ENCODE measurements at places on chromosomes 2 and 18. TPM values are rescaled to one million over a fixed set of nuclear protein-coding genes. Genes with fewer than 3 reads are reported as not detected.

MAPRE2 gene
- total RNA-seq, result 30.1 TPM

GKN1 gene
- not detected for total RNA-seq

RHBDD1 gene
- 29.4 TPM for total RNA-seq

SS18 gene
- total RNA-seq, result 189 TPM

IL36G gene
- total RNA-seq, result not detected

PSMA8 gene
- not detected for total RNA-seq

ASAP2 gene
- 29.7 TPM for total RNA-seq

TUBA3E gene
- total RNA-seq, result not detected

OSR1 gene
- 20.7 TPM for total RNA-seq

TBR1 gene
- not detected for total RNA-seq

FHOD3 gene
- total RNA-seq, result 22.4 TPM

GATA6 gene
- total RNA-seq, result 6.0 TPM

AKAIN1 gene
- total RNA-seq, result not detected

TUBB8B gene
- total RNA-seq, result not detected

GPBAR1 gene
- total RNA-seq, result 21.1 TPM

PPP1R1C gene
- 0.87 TPM for total RNA-seq

CAPN13 gene
- total RNA-seq, result not detected

DNA sequence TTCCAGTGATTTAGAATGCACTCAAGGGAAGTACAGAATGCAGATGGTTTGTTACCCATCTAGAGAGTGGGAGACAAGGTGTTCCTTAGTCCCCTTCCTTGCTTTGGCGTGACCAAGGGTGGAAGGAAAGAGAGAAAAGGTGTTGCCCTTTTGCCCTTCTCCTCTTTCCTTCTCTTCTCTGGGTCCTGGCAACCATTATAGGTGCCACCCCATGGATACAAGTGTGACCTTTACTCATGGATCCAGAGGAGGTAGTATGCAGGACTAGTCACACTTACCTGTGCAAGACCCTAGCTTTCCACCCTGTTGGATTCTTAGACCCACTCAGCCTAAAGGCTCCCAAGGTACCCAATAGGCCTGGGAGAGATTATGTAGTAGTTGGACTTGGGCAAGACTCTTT lies 11.6 kb upstream of the RBFA start:
- no peak overlapping the region for H3K27ac ChIP-seq
- no peak overlapping the region for H3K4me3 ChIP-seq
- no peaks in the 10 kb centered on the region for H3K27me3 ChIP-seq
- no peak for DNase-seq
- no peaks in the 10 kb centered on the region for H3K4me1 ChIP-seq

- H3K4me3 ChIP-seq, result peak overlapping the region; percentile 52
- DNase-seq, result no peak
- H3K27me3 ChIP-seq, result peaks cover 78% of the 10 kb centered on the region
Measured at GRCh38 chr2:120737340-120738101, 1.9 kb downstream of the GLI2 start.

GRCh38 chr2:58449286-58450010 lies 208.3 kb upstream of the FANCL start:
- no peaks in the 10 kb centered on the region for H3K36me3 ChIP-seq
- H3K4me1 ChIP-seq, result no peaks in the 10 kb centered on the region
- no peaks in the 10 kb centered on the region for H3K27me3 ChIP-seq
- no peak for DNase-seq
- H3K27ac ChIP-seq, result no peak overlapping the region

- peak; percentile 26 for DNase-seq
- no peaks in the 10 kb centered on the region for H3K36me3 ChIP-seq
- no peaks in the 10 kb centered on the region for H3K27me3 ChIP-seq
- H3K4me1 ChIP-seq, result no peaks in the 10 kb centered on the region
- H3K27ac ChIP-seq, result no peak overlapping the region
Measured at GRCh38 chr2:163191372-163191771, 352.8 kb upstream of the KCNH7 start.

DNA sequence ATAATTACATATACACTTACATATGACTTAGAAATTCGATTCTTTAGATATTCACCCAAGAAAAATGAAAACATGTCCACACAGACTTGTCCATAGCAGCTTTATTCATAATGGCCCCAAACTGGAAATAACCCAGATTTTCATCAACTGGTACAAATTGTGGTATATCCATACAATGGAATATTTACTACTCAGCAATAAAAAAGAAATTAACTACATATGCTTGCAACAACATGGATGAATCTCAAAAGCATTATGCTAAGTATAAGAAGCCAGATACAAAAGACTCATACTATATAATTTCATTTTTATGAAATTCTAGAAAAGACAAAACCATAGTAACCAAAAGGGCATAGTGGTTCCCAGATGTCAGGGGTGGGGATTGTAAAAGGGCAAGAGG lies 5.1 kb upstream of the REEP1 start:
- no peak overlapping the region for H3K4me3 ChIP-seq
- H3K27me3 ChIP-seq, result peaks cover 30% of the 10 kb centered on the region
- H3K4me1 ChIP-seq, result peaks cover 5% of the 10 kb centered on the region

GRCh38 chr2:157169889-157170288 lies 87.6 kb upstream of the GALNT5 start:
- H3K27me3 ChIP-seq, result no peaks in the 10 kb centered on the region
- no peaks in the 10 kb centered on the region for H3K36me3 ChIP-seq
- H3K4me1 ChIP-seq, result no peaks in the 10 kb centered on the region
- no peak for DNase-seq

DNA sequence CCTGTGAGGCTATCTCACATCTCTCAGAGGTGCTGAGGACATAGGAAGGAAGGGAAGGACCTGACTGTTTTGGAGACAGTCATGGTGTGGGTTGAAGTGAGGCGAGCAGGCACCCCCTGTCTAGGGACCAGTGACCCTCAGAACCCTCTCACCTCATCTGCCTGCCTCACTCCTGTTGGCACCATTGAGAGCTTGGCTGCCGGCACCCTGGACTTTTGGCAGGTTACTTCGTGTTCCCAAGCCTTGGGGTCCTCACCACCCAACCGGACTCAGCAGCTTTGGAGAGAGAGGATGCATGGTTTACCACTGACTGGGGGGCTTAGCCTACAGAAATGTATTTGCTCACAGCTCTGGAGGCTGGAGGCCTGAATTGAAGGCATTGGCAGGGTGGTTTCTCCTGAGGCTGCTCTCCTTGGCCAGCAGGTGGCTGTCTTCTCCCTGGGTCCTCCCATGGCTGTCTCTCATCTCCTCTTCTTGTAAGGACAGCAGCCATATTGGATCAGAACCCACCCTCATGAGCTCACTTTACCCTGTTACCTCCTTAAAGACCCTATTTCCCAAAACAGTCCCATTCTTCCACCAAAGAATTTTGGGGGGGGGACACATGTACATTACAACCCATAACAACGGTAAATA lies 142.0 kb downstream of the TSN start:
- no peak overlapping the region for H3K4me3 ChIP-seq
- no peaks in the 10 kb centered on the region for H3K27me3 ChIP-seq
- no peaks in the 10 kb centered on the region for H3K36me3 ChIP-seq

DNA sequence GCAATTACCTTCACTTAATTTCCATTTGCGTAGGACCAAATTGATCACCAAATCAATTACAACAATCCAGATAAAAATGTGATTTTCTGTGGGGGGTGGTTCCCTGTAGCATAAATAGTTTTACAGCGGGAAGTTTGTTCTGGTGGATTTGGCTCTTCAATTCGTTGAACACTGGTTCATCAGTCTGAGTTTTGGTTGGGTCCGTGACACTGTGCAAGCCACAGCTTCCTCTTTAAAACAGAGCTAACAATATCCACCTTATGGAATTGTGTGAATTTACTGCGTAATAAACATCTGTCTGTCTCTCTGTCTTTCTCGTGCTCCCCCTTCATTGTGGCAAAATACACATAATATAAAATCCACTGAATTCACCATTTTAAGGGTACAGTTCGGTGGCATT lies 310.8 kb downstream of the TGIF1 start:
- H3K4me3 ChIP-seq, result no peak overlapping the region
- H3K27ac ChIP-seq, result no peak overlapping the region
- H3K36me3 ChIP-seq, result no peaks in the 10 kb centered on the region

GRCh38 chr2:23420840-23421476 lies 36.0 kb downstream of the KLHL29 start:
- no peaks in the 10 kb centered on the region for H3K36me3 ChIP-seq
- peak overlapping the region; percentile 84 for H3K27ac ChIP-seq
- H3K27me3 ChIP-seq, result no peaks in the 10 kb centered on the region
- H3K4me1 ChIP-seq, result peaks cover 3% of the 10 kb centered on the region

- no peak overlapping the region for H3K27ac ChIP-seq
- no peak overlapping the region for H3K4me3 ChIP-seq
- peaks cover 22% of the 10 kb centered on the region for H3K27me3 ChIP-seq
Measured at GRCh38 chr2:106890606-106891005, 4.6 kb upstream of the ST6GAL2 start.

GRCh38 chr18:77014538-77014937 lies 118.0 kb downstream of the MBP start:
- peak overlapping the region; percentile 51 for H3K4me3 ChIP-seq
- no peaks in the 10 kb centered on the region for H3K27me3 ChIP-seq
- peak overlapping the region; percentile 64 for H3K27ac ChIP-seq
- no peak for DNase-seq
- no peaks in the 10 kb centered on the region for H3K4me1 ChIP-seq

- peaks cover 91% of the 10 kb centered on the region for H3K4me1 ChIP-seq
- H3K27ac ChIP-seq, result peak overlapping the region; percentile 4
- H3K27me3 ChIP-seq, result no peaks in the 10 kb centered on the region
- no peak for DNase-seq
- no peak overlapping the region for H3K4me3 ChIP-seq
- no peaks in the 10 kb centered on the region for H3K36me3 ChIP-seq
Measured at GRCh38 chr2:54577944-54578647, 122.0 kb downstream of the SPTBN1 start.

DNA sequence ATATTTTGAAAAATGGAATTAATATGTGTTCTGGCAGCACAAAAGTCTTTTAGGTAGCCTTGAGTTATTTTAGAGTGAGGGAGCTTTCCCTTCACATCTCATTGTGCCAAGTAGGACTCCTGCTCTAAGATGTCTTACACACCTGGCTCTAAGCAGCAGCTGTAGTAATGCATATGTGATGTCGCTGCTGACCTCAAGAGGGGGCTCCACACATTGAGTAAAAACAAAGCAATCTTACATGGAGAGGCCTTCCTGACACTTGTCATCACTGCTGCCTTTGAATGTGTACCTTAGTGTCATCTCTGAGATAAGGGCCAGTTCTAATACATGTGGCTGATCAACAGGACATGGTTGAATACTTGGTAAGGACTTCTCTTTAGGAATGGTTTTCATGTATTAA lies 75.8 kb downstream of the ACTR3 start:
- no peaks in the 10 kb centered on the region for H3K4me1 ChIP-seq
- no peaks in the 10 kb centered on the region for H3K27me3 ChIP-seq
- no peaks in the 10 kb centered on the region for H3K36me3 ChIP-seq
- no peak overlapping the region for H3K4me3 ChIP-seq
- H3K27ac ChIP-seq, result no peak overlapping the region
- no peak for DNase-seq

DNA sequence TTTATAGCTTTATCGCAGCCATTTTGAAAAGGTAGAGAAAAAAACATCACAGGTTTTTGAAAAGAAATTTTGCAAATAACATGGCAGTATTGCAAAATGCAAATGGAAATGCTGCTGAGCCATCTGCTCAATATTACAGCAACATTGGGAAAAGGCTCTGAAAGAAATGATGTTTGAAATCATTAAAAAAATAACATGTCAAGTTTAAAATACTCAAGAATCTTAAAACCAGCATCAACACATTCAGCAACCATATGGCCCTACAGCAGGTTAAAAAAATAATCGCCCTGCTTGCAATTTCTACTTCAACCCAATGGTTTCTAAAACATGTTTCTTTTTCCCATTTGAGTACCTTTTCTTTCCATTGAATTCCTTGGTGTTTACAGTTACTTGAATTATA lies 289.4 kb downstream of the AFF3 start:
- H3K36me3 ChIP-seq, result no peaks in the 10 kb centered on the region
- H3K4me1 ChIP-seq, result no peaks in the 10 kb centered on the region
- DNase-seq, result no peak
- no peak overlapping the region for H3K4me3 ChIP-seq
- H3K27me3 ChIP-seq, result no peaks in the 10 kb centered on the region
- H3K27ac ChIP-seq, result no peak overlapping the region

GRCh38 chr18:14925281-14925709 lies 177.3 kb downstream of the ANKRD30B start:
- no peak for DNase-seq
- no peaks in the 10 kb centered on the region for H3K36me3 ChIP-seq
- no peak overlapping the region for H3K27ac ChIP-seq
- no peaks in the 10 kb centered on the region for H3K27me3 ChIP-seq
- H3K4me3 ChIP-seq, result no peak overlapping the region

DNA sequence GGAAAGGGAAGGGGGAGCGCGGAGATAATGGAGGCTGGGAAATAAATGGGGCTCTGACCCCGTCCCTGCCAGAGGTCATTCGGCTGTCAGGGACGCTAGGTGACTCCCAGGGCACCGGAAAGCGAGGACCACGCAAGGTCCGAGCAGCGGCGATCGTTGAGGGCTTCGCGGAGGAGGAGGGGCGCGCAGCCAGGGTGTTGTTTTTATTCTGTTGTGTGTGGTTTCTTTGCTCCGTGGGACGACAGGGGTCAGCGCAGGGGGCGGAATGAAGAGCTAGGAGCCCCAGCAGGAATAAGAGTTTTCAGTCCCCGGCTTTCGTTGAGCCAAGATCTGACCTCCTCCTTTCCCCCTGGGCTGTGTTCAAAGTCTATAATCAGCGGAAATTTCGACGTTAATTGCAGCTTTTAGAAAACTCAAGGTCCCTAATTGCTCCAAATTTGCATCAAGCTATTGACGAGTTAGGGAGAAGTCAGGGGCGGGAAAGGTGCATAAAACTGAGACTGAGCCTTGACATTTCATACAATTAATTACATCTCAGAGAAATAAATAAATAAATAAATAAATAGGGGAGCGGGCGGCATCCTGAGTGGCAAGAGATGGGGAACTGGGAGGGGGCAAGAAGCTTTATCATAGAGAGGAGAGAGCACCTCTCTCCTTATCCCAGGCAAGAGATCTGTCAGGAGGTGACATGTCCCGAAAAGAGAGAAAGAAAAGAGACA lies 2.2 kb downstream of the GAD1 start:
- no peaks in the 10 kb centered on the region for H3K36me3 ChIP-seq
- H3K27me3 ChIP-seq, result peaks cover 8% of the 10 kb centered on the region
- no peak for DNase-seq
- H3K27ac ChIP-seq, result no peak overlapping the region
- H3K4me3 ChIP-seq, result peak overlapping the region; percentile 42
- H3K4me1 ChIP-seq, result peaks cover 88% of the 10 kb centered on the region

GRCh38 chr18:23712445-23712844 lies 23.2 kb downstream of the LAMA3 start:
- H3K36me3 ChIP-seq, result no peaks in the 10 kb centered on the region
- H3K4me1 ChIP-seq, result peaks cover 15% of the 10 kb centered on the region
- no peaks in the 10 kb centered on the region for H3K27me3 ChIP-seq
- no peak for DNase-seq

GRCh38 chr2:48049371-48049770 lies 143.1 kb upstream of the FBXO11 start:
- no peaks in the 10 kb centered on the region for H3K27me3 ChIP-seq
- H3K36me3 ChIP-seq, result no peaks in the 10 kb centered on the region
- H3K27ac ChIP-seq, result no peak overlapping the region
- H3K4me1 ChIP-seq, result no peaks in the 10 kb centered on the region

GRCh38 chr2:30713698-30714097 lies 93.5 kb downstream of the CAPN13 start:
- H3K4me1 ChIP-seq, result no peaks in the 10 kb centered on the region
- no peak for DNase-seq
- no peak overlapping the region for H3K27ac ChIP-seq
- no peak overlapping the region for H3K4me3 ChIP-seq
- no peaks in the 10 kb centered on the region for H3K27me3 ChIP-seq

- H3K36me3 ChIP-seq, result no peaks in the 10 kb centered on the region
- no peak overlapping the region for H3K27ac ChIP-seq
- no peak for DNase-seq
- H3K27me3 ChIP-seq, result no peaks in the 10 kb centered on the region
- no peak overlapping the region for H3K4me3 ChIP-seq
- H3K4me1 ChIP-seq, result no peaks in the 10 kb centered on the region
Measured at GRCh38 chr2:191977754-191978153, 130.9 kb upstream of the CAVIN2 start.

Measured in tibial nerve (tissue), 4 donors.